ENCODE measurements at places on chromosomes 3 and 15. TPM values are rescaled to one million over a fixed set of nuclear protein-coding genes. Genes with fewer than 3 reads are reported as not detected.

- H3K36me3 ChIP-seq = peaks cover 14% of the 10 kb centered on the region
- peak overlapping the region; percentile 92 for H3K27ac ChIP-seq
- peaks cover 55% of the 10 kb centered on the region for H3K4me1 ChIP-seq
- no peak for DNase-seq
Observed at GRCh38 chr3:12995389-12996180, 77.6 kb downstream of the IQSEC1 start.

- H3K27me3 ChIP-seq = no peaks in the 10 kb centered on the region
- no peak for DNase-seq
- H3K4me1 ChIP-seq = peaks cover 23% of the 10 kb centered on the region
- H3K27ac ChIP-seq = no peak overlapping the region
- no peaks in the 10 kb centered on the region for H3K36me3 ChIP-seq
- no peak overlapping the region for H3K4me3 ChIP-seq
Observed at GRCh38 chr15:60656481-60656880, 177.5 kb upstream of the ICE2 start.

The NGLY1 gene
- 72.8 TPM for total RNA-seq

The CLRN1 gene
- not detected for total RNA-seq

The NR1I2 gene
- 1.2 TPM for total RNA-seq

All from activated naive CD8-positive, alpha-beta T cell treated with anti-CD3 and anti-CD28 coated beads for 36 hours (primary cell).